SK-MEL-5 (cell line): ENCODE measurements at places on chromosomes 4 and X. TPM values are rescaled to one million over a fixed set of nuclear protein-coding genes. Genes with fewer than 3 reads are reported as not detected.
A peak's percentile ranks its signal among the peaks of the same experiment; 100 is the strongest.

- no peak for DNase-seq
These were observed 324.6 kb downstream of the BCOR start for GRCh38 chrX:39773150-39773549.

- DNase-seq = peak; percentile 1
These were observed 36.5 kb downstream of the DCHS2 start for GRCh38 chr4:154455111-154455510.

DNA sequence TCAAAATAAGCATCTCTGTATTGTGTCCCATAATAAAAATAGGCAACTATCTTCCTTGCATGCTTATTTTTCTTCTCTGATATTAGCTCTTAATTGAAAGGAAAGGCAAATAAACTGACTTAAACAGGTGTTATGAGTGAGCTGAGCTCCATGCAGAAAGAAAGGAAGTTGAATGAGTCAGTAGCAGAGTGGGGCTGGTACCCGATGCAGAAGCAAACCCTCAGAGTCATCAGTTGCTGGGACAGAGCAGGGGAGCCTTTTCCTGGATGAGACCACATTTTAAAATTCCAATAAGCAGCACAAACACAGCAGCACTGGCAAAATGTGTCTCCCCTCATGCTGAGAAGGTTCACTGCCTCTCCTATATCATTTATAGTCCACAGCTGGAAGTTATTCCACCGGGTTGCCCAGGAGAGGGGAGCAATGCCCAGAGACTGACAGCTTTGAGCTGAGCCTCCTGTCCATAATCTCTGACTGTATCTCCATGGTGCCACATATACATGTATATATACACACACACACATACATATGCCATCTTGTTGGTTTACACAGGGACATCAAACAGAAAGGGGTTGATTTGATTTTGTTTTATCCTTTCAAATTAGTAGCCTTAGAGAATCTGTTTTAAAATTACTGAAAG, 274.3 kb upstream of the PPARGC1A start:
- peak; percentile 8 for DNase-seq

- peak; percentile 56 for DNase-seq
These were observed 672.2 kb downstream of the KCTD8 start for GRCh38 chr4:43776371-43776770.

- DNase-seq = no peak
These were observed 10.3 kb downstream of the MPP1 start for GRCh38 chrX:154795016-154795415.

DNA sequence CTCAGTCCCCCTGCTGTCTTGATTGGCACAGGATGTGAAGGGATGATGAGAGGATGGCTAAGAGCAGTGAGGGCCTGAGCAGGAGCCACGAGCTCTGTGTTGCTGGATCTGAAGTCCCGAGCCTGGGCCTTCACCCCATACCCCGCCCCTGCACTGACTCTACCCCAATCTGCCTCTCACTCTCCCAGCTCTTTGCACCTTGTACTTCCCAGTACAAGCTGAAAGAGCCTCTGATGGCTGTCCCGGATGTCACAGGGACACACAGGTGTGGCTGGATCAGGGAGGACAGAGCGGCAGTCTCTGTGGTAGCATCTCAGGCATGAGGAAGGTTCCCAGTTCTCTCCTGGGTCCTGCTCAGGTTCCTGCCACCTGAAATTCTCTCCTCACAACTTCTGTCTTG, 103.6 kb downstream of the CHIC2 start:
- DNase-seq = no peak

- DNase-seq = no peak
These were observed 228.7 kb downstream of the OPHN1 start for GRCh38 chrX:68204521-68205038.

- DNase-seq = peak; percentile 65
These were observed 296.2 kb downstream of the INPP4B start for GRCh38 chr4:142549726-142550463.

DNA sequence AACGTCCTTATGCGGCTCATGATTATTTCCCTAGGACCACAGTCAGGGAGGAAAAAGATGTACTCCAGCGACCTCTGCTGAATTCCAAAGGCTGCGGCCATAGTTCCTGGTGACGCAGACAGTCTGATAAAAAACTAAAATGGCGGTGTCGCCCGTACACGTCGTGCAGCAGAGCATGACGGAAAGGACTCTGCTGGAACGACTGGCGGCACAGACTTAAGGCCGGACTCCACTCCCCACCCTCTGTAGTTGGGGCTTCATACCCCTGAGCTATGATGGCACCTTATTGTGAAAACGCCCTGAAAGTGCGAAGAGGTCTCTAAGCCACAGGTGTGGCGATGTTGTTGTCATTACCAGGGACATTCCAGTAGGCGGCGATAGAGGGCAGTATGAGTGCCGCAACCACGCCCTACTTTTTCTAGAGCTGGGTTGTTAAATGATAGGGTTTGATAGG, 90.0 kb upstream of the EDA2R start:
- DNase-seq = peak; percentile 81

GRCh38 chr4:150140774-150141400, 62.6 kb downstream of the DCLK2 start:
- no peak for DNase-seq

DNA sequence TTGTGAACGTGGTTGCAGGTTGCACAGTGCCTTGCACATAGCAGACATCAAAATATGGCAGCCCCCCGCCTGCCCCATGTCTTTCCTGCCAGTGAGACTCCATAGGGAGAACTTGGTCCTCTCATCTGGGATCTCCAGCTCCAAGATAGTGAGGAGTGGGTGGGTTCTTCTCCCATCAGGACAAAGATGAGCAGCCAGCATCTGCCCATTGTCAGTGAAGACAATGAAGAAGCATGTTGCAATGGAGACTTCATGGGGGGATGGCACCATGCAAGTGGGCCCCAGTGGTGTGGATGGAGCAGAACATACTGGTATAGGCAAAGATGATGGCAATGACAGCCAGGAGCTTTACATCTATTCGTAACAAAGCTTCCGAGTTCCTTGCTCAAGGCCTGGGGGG, 80.2 kb downstream of the STARD8 start:
- DNase-seq = no peak

GRCh38 chrX:11137543-11138139, 26.5 kb downstream of the HCCS start:
- DNase-seq = peak; percentile 41

DNA sequence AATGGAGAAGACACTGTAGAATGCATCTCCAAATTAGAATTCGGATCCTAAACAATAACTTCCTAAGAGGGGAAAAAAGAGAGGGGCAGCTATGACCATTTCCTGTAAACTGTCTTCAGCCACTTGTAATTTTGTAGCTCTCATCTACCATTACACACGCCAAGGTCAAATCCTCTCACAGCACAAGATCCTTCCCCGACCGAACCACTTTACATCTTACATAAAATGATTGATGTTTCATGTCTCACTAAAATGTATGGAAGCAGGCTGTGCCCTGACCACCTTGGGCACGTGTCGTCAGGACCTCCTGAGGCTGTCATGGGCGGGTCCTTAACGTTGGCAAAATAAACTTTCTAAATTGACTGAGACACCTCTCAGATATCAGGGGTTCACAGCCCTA, 24.1 kb upstream of the PBDC1 start:
- peak; percentile 46 for DNase-seq

DNA sequence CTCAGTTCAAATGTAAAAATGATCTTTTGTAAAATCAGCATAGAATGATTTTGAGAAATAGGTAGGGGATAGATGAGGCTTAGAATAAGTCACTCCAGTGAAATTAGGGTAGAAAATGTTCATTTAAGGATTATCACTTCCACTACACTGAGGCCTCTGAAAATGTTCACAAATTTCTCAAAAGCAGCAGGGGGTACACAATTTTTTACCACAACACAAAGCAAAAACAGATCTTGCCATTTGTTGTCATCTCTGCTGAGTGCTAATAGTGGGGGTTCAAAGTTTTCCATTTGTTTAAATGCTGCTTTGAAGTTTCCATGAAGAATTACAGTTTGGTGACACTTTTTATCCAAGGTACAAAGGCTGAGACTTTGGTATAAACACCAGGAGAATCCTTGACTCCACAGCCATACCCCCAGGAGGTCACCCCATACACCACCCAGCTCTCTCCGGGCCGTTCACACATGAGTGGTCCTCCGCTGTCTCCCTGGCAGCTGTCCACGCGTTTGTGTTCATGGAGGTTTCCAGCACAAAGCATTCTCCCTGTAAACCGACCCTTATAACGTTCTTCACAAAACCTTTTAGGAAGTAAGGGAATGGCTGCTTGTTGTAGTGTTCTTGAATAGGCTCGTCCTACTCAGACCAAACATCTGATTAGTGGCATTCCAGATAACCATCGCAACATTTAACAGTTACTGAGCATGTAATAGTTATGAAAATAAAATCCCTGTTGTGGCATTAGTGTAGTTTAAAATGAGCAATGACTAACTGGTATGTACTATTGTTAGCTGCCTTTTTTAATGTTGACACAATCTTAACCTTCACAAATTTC, 71.0 kb downstream of the PRSS12 start:
- DNase-seq = peak; percentile 17

DNA sequence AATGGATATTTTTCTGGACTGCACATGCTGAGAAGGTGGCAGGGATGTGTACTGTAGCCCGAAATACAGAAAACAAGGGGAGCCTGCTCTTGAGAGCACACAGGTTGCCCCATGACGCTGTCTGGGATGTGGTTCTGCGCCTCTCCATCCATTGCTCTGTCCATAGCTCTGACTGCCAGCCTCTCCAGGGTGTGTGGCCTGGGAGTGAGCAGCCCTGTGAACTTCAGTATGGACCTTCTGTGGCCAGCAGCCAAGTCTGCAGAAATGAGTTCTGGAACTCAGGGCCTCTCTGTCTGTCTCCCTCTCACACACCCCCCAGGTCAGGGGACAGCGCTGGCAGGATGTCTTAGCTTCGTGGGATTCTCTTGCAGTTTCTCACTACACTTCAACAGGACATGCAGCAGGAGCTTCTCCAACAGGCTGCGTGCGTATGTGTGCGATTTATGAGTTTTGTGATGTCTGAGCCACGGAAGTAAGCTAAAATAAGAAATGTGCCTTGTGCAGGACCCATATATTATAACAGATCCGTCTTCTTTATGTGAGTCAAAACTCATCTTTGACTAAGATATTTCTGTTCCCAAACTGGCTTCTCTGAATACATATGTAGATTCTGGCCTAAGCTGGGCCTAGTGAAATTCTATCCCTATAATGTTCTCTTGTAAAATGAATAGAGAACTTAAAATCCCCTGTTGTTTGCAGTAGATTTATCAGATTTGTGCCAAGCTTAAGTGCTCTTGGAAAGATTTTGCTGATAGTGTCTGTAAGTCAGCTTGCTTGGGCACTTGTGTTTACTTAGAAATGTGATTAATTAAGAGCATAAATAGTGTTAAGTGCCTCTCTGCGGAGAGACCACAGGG, 40.0 kb downstream of the PROM1 start:
- no peak for DNase-seq

VCX gene
- 0.16 and 0.85 TPM in 2 replicates for total RNA-seq

FAM184B gene
- not detected in 2 replicates for total RNA-seq

DCLK2 gene
- 0.37 and 0.59 TPM in 2 replicates for total RNA-seq

GYPA gene
- total RNA-seq = not detected in 2 replicates
